ENCODE measurements at places on chromosomes 1 and 21.
A peak's percentile ranks its signal among the peaks of the same experiment; 100 is the strongest.

GRCh38 chr21:31580866-31581276, 78.6 kb upstream of the SOD1 start:
- peak; percentile 12 for DNase-seq

GRCh38 chr1:111976332-111976731, 13.1 kb downstream of the KCND3 start:
- DNase-seq, result no peak

- no peak for DNase-seq
These were observed 17.1 kb downstream of the RC3H1 start for GRCh38 chr1:174005032-174005431.

- no peak for DNase-seq
These were observed 4.1 kb upstream of the LENEP start for GRCh38 chr1:154989195-154989860.

DNA sequence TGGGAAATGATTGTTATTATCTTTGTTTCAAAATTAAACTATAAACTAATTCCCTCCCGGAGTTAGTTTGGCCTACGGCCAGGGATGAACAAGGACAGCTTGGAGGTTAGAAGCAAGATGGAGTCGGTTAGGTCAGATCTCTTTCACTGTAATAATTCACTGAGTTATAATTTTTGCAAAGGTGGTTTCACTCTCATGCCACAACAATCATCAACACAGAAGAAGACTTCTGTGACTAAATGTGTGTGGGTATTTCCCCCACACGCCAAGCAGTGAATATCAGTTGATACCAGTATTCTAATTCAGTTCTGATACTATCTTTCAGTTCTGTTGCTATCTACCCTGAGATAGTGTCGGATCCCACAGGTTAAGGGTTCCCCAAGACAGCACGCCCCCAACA, 215.1 kb downstream of the S1PR1 start:
- no peak for DNase-seq

- DNase-seq, result peak; percentile 4
These were observed 49.4 kb upstream of the KIAA1614 start for GRCh38 chr1:180863158-180863775.

DNA sequence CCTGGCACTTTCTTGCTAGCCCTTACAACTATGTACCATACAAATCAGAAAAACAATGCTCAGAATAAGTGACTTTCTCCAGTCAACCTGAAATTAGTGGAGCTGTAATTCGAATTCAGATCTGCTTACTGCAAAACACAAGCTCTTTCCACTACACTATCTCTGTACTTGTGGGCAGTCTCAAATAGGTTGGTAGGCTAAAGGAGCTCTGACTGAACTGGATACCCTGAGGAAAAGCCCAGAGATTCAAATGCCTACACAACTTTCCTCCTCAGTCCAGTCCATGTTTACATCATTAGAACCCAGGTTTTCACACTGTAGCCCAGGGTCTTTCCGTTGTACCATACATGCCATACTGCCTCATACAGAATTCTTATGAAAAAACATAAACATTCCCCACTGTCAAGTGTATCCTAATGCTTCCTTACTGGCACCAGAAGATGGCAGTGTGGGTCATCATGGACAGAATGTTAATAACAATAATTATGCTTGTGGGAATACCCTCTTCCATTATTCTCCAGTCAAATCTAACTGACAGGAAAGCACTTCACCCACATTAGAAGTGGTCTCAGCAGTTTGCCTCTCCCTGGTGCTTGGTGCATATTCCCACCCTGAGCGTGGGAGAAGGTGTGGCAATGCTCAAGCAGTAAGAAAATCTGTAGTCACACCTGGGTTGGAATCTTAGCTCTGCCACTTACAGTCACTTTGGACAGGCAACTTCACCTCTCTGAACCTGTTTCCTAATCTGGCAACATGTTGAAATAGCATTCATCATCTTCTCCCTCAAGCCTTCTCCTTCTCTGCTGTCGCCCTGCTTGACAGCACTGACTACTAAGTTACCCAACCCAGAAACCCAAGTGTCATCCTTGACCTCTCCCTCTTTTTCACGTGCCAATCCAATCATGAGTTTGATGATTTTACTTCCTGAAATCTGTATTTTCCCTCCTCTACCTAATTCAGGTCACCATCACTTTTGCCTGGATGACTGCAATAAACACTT, 14.4 kb upstream of the ZFYVE9 start:
- peak; percentile 71 for DNase-seq

DNA sequence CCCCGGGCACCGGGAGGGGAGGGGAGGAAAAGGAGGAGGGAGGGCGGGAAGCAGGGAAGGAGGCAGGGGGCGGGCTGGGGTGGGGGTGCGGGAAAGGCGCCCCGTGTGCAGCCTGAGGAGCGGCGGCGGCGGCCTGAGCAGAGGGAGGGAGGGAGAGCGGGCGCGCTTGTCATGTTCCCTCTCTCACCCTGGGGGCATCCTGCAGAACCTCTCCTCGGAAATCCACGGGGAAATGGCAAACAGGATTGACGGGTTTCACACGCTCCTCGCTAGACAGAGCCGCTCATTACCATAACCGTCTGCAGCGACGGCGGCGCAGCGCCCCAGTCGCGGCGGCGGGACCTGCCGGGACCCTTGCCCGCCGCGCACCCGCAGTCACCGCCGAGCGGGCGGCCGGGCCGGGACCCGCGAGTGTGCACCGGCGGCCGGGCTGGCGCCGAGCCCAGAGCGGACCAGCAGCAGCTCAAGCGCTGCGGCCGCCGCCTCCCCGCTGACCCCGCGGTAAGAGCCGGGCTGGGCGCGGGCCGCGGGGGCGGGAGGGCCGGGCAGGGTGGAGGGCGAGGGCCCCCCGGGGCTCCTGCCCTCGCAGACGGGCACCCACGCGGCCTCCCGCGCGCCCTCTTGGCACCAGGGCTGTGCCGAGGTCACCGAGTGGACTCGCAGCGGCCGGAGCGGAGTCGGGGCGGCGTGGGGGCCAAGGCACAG, at the start of gene SERTAD4:
Gene SERTAD4, plus strand, starts transcription at position 286 of the 705 bp plus-strand sequence. CDS start 5,165 bp downstream, outside the sequence.
- DNase-seq, result no peak

- DNase-seq, result no peak
These were observed 380.7 kb downstream of the SEC16B start for GRCh38 chr1:177589166-177589565.

GRCh38 chr1:111923766-111924165, 65.7 kb downstream of the KCND3 start:
- DNase-seq, result no peak

- DNase-seq, result no peak
These were observed 17.1 kb upstream of the ETV3L start for GRCh38 chr1:157116737-157117103.

DNA sequence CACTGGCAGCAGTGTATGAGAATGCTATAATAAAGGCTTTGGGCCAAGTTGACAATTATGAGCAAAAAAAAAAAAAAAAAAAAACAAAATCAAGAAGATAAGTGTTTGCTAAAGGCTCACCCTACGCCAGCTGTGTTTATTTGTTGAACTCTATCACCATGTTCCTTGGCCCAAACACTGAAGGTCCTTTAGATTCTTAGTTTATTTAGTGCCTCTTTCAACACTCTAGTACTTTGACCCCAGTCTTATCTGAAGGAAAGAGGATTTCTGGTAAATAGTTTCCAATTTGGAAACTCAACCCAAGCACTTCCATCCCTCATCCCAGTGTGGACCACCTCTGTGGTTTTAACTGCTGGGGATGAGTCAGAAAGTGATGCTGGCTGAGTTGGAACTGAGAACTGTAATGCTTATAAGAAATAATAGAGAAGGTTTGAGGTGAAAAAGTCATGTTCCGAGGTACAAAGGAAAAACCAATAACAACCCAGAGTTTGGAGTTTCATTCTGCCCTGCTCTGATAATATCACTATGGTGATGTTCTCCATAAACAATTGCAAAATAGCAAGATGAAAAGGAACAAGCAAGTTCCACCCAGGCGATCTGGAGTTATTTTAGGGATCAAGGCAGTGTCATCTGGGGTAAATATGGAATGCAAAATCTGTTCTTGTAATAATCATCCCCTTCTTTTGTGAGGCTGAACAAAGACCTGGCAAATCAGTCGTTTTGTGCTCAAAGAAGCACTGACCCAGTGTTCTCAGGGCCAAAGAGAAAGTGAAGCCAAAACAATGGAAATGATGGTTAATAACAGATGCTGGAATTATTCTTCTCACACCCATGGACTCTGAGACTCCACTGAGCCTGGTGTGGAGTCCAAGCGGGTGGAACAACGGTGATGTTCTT, 19.7 kb upstream of the CAPZB start:
- no peak for DNase-seq

GRCh38 chr1:241695246-241696171, 43.4 kb downstream of the WDR64 start:
- DNase-seq, result no peak

GRCh38 chr1:116391185-116391584, 18.1 kb downstream of the ATP1A1 start:
- no peak for DNase-seq

GRCh38 chr21:28703861-28704260, 288.8 kb downstream of the LTN1 start:
- no peak for DNase-seq

DNA sequence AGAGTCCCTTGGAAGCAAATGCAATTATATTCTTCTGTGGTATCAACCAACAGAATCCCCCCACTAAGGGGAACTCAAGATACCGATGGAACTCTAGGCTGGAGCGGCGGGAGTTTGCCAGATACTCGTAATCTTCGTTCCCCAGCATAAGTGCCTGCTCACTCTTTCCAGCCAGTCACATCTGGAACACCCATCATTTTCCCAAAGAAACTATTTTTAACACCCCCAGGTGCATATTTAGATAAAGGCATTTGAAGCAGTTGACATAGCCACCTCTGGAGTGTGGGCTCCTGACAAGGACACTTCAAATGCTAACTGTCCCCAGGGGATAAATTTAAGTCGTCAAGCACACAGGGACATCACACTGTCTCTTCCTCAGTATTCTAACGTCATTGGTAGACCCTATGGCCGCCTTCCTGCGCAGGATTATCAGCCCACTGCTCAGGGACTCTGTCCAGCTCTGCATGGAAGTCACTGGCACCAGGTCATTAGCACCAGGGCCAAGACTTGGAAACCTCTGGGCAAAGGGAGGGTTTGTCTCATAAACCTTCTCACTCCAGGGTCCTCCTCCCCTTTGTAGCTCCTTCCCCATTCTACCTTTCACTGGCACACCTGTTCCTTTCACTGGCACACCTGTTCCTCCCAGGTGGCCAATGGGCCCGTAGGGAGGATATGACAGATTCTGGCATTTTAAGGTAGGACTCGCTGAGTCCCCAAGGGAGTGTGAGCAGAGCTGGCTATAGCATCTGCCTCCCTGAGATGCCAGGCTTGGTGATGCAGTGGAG, 48.8 kb downstream of the H3-3A start:
- DNase-seq, result no peak

DNA sequence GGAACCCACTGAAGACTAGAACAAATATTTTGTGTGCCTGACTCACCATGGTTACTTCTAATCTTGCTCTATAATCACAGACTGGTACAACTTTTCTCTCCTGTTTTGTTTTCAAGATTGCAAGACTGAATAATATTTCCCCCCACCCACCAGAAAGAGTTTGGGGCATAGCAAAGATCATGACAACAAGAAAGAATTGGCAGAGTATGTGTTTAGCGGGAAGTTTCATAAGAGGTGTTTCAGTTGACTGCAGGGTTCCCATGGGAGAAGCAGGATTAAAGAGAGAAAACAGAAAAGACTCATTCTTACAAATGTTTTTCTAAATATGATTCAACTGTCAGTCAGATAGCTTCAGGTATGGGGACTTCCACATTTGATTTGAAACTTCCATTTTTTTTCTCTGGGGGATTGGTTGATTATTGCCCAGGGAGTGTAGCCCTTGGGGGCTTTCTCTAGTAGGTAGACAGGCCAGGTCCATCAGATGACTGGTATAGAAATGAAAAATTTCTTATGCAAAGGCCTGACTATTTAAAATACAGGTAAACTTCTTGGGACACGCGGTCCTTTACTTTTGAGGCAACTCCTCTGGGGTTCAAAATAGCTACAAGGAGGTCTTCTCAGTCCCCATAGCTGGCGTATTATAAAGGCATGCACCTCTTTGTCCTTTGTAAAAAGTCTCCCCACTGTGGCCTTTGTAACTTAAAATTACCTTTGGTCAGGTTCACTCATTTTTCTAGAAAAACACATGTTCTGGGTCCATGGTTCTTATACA, 13.9 kb downstream of the OR14I1 start:
- no peak for DNase-seq

DNA sequence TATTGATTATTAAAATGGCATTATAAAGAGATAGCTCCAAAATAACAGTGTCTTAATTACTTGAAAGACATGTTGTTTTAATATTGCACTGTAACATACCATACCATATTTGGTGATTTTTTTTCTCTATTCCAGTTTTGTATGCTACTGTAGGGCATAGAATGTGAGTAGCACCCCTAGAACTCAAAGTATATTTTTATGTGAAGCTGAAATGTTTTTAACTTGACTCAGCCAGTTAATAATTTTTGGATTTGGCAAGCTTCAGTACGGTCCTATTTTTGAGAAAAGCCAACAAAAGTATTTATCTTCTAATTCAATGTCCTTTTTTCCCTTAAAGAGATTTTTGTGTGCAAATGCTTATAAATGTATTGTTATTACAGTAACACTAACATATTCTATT, 593.8 kb downstream of the USP25 start:
- DNase-seq, result no peak

DNA sequence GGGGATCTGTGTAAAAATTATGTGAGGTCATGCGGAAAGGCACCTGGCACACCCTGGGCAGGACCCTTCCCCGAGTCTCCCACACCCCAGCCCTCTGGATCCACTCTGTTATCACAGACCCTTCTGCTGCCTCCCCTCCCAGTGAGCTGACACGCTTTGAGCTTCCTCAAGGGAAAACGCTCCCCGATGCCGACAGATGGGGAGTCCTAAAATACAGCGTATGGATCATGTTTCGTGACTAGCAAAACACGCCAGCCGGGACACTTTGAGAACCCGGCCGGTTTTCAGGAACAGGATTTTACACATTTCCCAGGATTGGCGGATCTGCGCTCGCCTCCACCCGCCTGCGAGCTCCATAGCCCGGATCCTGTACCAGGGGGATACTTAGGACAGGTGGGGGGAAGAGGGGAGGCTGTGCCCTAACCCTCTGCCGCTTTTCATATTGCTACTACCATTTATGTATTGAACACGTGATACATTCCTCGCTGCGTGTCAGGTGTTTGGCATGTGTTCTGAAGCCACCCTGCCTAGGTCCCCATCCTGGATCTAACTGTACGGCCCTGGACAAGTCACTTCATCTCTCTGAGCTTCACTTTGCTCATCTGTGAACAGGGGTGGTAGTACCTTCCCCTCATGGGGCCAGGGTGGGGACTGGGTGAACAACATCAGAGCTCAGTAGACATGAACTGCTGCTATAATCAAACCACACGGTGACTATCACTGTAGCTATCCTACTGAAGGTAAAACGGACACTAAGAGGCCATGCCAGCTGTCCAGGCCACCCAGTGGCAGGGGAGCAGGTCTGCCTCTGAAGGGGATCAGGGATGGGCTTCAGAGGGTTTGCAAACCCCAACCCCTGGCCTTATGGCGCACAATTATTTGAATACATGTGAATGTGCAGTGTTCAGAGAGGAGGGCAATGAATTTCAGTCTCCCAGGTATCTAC, 63.2 kb downstream of the SSBP3 start:
- DNase-seq, result no peak

- DNase-seq, result no peak
These were observed 41.0 kb upstream of the SCAF4 start for GRCh38 chr21:31772674-31773555.
